ENCODE measurements at places on chromosomes 2 and 18.

- no peak for DNase-seq
Measured at GRCh38 chr2:98205889-98206288, 118.9 kb downstream of the VWA3B start.

DNA sequence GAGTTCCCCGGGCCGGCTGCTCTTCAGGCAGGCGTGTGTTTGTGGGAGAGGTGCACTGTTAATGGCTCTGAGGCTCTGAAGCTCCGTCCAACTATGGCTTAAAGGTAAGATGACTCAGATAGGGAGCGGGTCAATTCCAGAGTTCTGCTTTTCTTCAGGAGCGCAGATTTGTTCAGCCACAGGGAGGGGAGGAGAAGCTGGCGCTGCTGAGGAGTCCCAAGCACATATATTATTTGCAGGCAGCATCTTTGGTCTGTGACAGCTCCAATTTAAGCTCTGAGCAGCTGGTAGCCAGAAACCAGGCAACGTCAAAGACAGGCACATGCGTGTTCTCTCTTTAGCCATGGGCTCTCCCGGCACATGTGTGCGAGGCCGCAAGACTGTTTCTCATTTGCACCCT is 229.2 kb downstream of the BCL2 start:
- no peak for DNase-seq

DNA sequence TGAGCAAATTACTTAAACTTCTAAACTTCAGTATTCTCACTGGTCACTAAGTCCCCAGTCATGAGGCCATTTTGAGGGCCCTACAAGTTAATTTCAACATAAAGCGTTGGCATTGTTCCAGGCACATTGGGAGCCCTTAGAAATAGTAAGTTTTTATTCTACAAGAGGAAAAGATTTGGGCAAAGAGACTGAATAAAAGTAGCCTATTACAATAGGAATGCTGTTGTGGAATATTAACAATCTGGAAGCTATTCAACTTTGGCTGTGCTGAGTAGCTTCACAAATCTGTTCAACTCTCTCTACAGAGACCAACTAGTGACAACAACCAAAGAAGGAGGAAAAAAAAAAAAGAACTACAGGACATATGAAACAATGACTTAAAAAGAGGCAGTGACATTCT is 1287.5 kb upstream of the NXPH2 start:
- no peak for DNase-seq

DNA sequence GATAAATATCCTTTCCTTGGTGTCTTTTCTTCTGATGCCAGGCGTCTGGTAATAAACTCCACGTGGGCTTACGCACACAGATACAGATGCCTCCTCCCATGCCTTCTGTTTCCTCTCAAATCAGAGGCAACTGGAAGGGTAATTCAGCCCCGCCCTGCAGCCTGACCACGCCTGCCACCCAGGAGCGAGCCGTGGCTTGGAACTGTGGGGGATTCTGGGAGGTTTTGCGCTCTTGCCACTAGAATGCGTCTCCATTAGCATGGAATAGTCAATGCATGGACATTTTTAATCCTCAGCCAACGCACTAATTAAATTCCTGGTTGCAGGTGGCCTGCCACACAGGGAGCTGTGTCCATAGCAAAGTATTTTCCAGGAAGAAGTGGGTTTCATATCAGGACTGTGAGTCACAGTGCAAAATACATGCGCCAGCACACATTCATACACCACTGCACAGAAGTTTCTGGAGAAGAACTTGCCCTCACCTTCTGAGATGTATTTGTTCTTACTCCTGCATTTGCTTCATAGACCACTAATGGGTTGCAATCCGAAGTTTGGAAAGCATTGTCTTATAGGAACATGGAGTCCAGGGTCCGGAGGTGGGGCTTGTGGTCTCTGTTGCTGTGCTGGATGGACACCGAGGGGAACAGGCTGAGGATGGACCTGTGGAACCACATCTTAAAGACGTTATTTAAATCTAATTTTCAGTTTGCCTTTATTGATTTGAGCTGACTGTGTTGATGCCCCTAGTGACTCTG is 151.4 kb downstream of the LDLRAD4 start:
- no peak for DNase-seq

GRCh38 chr2:15748736-15749323 is 157.2 kb downstream of the DDX1 start:
- no peak for DNase-seq

DNA sequence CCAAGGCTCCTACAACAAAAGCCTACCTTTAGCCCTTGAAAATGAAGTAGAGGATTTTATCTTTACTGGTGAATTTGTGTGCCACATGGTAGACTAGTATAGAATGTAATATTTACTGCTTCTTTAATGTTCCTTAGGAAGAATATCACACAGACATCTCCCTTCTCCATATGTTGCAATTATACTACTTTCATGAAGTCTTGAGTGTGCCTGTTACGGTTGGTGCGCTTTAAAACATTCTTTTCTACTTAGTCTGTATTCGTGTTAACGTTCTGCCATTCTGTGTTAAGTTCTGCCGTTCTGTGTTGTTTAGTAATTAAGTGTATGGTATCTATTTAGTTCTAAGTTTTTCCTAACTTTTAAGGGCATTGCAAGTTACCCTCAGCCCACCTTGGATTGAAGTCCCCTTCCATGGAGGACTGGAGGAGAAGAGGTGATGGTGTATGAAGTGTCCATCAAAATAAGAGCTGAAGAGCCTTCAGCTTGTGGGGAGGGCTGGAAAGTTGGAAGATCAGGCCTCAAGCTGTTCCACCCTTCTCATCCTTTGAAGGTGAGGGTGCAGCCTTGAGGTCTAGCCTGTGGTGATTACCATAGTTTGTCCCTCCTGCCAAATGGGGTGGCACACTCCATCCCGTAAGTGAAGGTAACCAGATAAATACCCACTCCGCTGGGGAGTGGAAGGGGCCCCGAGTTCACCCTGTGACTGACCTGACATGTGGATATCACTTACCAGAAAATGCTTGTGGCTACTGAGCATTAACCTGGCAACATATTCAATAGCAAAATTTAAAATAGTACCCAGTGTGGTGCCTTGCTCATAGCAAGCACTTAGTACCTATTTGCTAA is 131.3 kb downstream of the SPTBN1 start:
- DNase-seq: no peak

DNA sequence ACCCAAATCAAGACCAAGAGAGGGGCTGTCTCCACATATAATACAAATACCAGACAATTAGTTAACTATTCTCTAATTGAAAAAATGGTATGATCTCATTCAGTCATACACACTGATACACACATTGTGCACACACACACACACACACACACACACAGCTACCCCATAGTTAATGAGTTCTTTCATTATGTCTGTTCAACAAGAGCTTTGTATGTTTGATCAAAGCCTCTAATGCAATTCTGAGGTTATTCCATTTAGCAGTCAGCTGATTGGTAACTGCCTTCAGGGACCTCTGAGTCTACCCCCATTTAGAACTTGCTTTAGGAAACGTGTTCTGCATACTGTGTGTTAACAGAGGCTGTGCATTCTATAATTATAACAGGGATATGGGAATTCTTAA is 741.4 kb upstream of the LRRTM4 start:
- DNase-seq: no peak

GRCh38 chr2:197212344-197213262 is 98.0 kb downstream of the ANKRD44 start:
- DNase-seq: peak; percentile 61

- no peak for DNase-seq
Measured at GRCh38 chr2:23464905-23465537, 80.0 kb downstream of the KLHL29 start.

GRCh38 chr2:197559681-197560080 is 43.8 kb downstream of the MOB4 start:
- DNase-seq: no peak

DNA sequence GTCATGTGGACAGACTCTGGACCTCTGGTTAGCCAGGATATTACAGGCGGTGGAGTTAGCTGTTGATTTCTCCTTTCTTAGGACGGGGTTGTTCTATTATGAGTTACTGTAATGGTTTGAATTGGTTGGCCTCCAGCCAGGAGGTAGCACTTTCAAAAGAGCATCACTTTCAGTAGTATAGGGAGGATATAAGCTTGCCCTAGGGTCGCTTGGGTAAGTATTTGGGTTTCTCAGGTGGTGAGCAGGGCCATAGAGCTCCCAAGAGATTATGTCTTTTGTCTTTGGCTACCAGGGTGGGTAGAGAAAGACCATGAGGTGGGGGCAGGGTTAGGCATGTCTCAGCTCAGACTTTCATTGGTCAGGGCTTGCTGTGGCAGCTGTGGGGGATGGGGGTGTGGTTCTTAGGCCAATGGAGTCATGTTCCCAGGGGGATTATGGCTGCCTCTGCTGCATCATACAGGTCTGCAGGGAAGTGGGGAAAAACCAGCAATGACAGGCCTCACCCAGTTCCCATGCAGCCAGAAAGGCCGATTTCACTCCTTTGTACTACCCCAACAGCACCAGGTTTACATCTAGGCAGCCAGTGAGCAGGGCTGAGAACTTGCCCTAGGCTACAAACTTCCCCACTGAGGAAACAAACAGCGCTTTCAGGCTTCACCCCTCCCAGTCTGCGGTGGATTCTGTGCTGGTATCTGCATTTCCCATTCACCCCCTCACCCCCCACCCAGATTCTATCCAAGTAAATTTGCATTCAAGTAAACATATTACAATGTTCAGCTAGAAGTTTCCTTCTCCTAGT is 89.4 kb upstream of the SLC38A11 start:
- DNase-seq: no peak

- no peak for DNase-seq
Measured at GRCh38 chr2:69046221-69046662, 33.3 kb downstream of the ANTXR1 start.

DNA sequence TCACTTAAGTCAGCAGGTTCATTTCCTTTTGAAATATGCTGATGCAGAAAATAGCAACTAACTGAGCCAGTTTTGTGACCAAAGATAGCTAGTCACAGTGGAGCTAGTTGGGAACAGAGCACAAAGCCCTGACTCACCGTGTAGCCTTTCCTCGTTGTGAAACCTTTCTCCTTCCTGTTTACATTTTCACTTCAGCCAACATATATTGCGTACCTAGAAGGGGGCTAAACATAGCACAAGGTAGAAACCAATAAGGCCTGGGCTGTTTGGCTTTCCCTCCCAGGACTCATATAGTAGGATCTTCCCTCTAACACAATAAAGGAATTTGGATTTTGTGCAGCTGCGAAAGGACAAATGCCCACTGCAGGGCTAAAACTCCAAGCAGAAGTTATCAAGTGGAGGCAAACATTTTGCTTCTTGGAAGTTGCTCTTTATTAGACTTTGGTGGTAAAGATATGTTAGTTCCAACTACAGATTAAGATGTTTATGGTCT is 24.5 kb upstream of the LPIN2 start:
- DNase-seq: no peak

Measured in naive thymus-derived CD8-positive, alpha-beta T cell (primary cell).